A172 (cell line): ENCODE measurements at places on chromosomes 6 and 20. TPM values are rescaled to one million over a fixed set of nuclear protein-coding genes. Genes with fewer than 3 reads are reported as not detected.

Gene CST2
- not detected in 2 replicates for total RNA-seq

Gene TSBP1
- not detected in 2 replicates for total RNA-seq

Gene TAAR8
- not detected in 2 replicates for total RNA-seq

Gene IMPG1
- total RNA-seq = not detected in 2 replicates

Gene SLC4A11
- total RNA-seq = 4.8 and 5.2 TPM in 2 replicates

DNA sequence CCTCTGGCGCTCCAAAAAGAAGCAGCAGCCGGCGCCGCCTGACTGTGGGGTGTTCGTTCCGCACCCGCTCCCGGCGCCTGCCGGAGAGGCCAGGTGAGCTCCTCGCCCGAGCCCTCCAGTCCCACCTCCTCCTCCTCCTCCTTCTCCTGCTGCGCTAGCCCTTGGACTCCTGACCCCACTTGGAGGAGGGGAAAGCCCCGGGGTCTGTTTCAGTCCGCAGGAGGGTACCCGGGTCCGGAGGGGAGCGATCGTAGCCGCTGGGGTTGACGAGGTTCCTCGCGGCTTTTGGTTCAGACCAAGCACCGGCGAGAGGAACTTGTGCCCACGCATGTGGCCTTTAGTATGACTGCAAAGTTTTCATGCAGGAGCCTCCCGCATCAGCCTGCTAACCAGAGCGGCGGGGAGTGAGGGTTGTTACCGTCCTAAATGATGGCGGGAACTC, 493 bp downstream of the CRYBG1 start:
- DNase-seq = no peak

GRCh38 chr20:33441142-33441955, 2.2 kb downstream of the SNTA1 start:
- DNase-seq = no peak

DNA sequence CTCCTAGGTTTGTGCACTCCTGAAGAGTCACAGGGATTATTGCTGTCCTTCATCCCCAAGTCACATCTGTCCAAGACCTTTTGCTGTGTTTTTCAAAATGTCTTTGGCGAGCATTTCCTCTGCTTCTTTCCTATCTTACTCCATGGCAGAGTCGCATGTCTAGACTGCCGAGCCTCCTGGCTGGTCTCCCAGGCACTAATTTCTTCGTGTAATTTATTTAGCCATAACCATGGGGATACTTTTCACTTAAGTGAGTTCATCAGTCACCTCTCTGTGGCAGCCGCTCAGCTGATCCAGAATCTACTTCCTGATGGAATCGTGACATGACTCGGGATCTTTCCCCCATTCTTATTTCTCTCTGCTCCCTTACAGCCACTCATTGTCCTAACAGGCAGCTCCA, 25.8 kb downstream of the ADGRF5 start:
- no peak for DNase-seq

DNA sequence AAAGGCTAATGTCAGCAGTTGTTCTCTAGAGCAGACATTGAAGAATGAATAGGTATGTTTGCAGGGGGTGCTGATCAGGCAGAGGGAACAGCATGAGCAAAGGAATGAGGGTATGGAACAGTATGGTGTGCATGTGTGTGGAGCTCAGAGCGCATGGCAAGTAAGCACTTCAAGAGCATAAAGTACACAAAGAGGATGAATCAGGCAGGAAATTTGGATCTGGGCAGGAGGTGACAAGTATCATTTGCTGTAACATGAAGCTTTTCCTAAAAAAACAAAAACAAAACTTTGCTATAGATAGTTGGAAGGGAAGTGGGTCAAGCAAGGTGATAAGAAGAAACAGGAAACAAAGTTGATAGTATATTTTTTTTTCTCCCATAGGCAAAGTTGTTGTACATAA, 746.8 kb downstream of the HDGFL1 start:
- DNase-seq = no peak

DNA sequence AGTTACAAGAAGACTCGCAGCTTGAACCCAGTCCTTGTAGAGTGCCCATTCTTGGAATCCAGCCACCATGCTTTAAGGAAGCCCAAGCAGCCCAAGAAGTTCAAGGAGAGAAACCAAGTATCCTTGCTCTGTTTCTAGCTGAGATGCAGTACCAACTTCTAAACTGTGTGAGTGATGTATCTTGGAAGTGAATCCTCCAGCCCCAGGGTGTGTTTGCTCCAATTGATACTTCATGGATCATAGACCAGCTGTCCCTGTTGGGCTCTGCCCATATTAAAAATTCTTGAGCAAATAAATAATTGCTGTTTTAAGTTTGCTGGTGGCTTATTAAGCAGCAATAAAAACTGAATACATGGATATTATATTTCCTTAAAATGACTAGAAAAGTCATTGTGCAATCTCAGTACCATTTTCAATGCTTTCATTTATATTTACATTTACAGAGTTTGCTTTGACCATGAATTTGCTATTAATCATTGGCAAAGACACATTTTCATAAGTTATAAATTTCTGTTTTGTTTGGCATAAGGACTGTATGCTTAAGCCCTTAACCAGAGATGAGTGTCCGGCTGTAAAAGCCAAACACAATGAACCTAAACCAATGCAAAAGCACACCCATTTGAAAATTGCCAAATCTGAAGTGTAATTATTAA, 9.2 kb downstream of the SPTLC3 start:
- DNase-seq = no peak

DNA sequence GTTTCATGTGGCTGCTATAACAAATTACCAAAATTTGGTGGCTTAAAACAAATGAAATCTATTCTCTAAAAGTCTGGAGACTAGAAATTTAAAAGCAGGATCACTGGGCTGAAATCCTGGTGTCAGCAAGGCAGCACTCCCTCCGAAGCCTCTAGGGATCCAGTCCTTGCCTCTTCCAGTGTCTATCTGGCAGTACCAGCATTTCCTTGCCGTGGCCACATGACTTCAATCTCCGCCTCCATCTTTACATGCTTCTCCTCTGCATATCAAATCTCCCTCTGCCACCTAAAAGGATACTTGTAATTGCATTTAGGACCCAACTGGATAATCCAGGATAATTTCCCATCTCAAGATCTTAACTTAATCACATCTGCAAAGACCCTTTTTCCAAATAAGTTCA, 30.2 kb downstream of the ARHGAP18 start:
- peak; percentile 58 for DNase-seq

DNA sequence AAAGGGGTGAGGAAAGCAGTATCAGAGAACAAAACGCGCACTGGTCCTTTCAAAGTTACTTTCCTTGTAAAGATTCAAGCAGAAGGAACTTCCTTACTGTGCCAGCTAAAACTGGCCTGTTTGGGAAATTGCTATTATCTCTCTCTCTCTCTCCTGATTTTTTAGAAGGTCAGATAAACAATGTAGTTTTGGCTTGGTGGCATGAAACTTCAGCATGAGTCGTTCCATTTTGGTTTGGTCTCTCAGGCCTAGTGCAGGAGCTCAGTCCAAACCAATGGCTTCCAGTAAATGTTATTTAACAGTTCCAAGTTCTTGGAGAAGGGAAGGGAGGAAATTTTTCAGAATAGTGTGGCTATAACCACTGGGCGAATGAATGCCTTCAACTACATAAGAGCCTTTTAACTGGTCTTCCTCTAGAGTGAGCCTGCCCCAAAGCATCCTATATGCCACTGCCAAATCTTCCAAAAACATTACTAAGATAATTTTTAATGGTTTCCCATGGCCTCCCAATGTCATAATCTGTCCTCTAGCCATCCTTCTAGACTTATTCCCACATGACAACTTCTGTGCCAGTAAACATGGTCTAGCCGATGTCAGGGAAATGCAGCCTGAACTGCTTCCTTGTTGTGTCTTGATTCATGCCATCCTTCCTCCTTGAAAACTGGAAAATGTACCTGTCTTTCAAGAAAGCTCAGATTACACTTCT, 9.1 kb upstream of the SNX9 start:
- DNase-seq = peak; percentile 49

GRCh38 chr6:12576389-12576788, 140.2 kb upstream of the PHACTR1 start:
- peak; percentile 62 for DNase-seq

GRCh38 chr6:100163035-100163434, 169.0 kb upstream of the MCHR2 start:
- DNase-seq = no peak

GRCh38 chr6:150659046-150659763, 59.5 kb downstream of the PLEKHG1 start:
- no peak for DNase-seq

DNA sequence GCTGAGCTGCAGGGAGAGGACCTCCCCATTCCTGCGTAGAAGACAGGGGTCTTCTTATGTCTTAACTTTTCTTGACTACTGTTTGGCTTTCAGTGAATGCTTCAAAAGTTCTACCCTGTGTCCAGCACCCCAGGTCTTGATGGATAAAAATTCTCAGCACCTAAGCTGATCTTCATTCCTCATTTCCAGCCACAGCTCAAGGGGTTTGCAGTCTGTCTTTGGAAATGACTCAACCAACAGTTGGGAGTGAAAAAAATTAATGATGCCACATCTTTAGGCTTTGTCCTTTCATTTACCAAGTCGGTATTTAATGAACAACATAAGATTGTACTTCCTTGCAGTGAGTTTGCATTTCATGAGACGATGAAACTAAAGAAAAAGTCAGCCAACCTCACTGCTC, 40.3 kb downstream of the PRDM1 start:
- no peak for DNase-seq
